ENCODE measurements at places on chromosomes 4 and X. TPM values are rescaled to one million over a fixed set of nuclear protein-coding genes. Genes with fewer than 3 reads are reported as not detected.

DNA sequence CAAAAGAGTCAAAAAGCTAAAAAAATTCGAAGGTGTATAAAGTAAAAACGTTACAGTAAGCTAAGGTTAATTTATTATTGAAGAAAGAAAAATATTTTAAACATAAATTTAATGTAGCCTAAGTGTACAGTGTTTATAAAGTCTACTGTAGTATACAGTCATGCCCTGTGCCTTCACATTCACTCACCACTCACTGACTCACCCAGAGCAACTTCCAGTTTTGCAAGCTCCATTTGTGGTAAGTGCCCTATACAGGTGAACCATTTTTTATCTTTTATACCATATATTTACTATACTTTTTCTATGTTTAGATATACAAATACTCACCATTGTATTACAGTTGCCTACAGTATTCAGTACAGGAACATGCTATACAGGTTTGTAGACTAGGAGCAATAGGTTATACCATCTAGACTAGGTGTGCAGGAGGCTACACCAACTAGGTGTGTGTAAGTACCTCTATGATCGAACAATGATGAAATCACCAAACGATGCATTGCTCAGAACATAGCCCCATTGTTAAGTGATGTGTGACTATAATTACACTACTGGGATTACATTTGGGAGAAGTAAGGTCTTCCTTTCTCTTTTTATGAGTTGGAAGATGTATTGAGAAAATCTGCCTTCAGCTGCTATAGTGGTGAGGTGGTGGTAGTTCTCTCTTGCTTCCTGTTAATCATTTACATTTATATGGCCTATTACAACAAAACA is 27.2 kb downstream of the TMSB4X start:
- no peak overlapping the region for H3K27ac ChIP-seq
- H3K36me3 ChIP-seq, result no peaks in the 10 kb centered on the region
- no peak overlapping the region for H3K4me3 ChIP-seq
- H3K27me3 ChIP-seq, result no peaks in the 10 kb centered on the region

GRCh38 chrX:41716222-41716621 is 7.8 kb upstream of the GPR82 start:
- H3K36me3 ChIP-seq, result peaks cover 3% of the 10 kb centered on the region
- DNase-seq, result no peak
- peaks cover 27% of the 10 kb centered on the region for H3K4me1 ChIP-seq
- no peak overlapping the region for H3K27ac ChIP-seq
- H3K27me3 ChIP-seq, result no peaks in the 10 kb centered on the region
- H3K4me3 ChIP-seq, result no peak overlapping the region

- H3K36me3 ChIP-seq, result no peaks in the 10 kb centered on the region
- H3K4me1 ChIP-seq, result no peaks in the 10 kb centered on the region
Measured at GRCh38 chr4:169225058-169225751, 45.6 kb downstream of the SH3RF1 start.

The PNMA3 gene
- 3.3 TPM for total RNA-seq

The C4orf54 gene
- total RNA-seq, result not detected

- DNase-seq, result no peak
- H3K36me3 ChIP-seq, result no peaks in the 10 kb centered on the region
- H3K27ac ChIP-seq, result no peak overlapping the region
- no peaks in the 10 kb centered on the region for H3K27me3 ChIP-seq
- H3K4me3 ChIP-seq, result no peak overlapping the region
- H3K4me1 ChIP-seq, result no peaks in the 10 kb centered on the region
Measured at GRCh38 chrX:109374262-109374960, 107.5 kb downstream of the GUCY2F start.

- H3K27me3 ChIP-seq, result no peaks in the 10 kb centered on the region
- H3K4me3 ChIP-seq, result no peak overlapping the region
- no peak for DNase-seq
- no peaks in the 10 kb centered on the region for H3K4me1 ChIP-seq
- no peaks in the 10 kb centered on the region for H3K36me3 ChIP-seq
- no peak overlapping the region for H3K27ac ChIP-seq
Measured at GRCh38 chr4:89137231-89137630, 25.9 kb downstream of the TIGD2 start.
